ENCODE measurements at places on chromosomes 16 and 17.

DNA sequence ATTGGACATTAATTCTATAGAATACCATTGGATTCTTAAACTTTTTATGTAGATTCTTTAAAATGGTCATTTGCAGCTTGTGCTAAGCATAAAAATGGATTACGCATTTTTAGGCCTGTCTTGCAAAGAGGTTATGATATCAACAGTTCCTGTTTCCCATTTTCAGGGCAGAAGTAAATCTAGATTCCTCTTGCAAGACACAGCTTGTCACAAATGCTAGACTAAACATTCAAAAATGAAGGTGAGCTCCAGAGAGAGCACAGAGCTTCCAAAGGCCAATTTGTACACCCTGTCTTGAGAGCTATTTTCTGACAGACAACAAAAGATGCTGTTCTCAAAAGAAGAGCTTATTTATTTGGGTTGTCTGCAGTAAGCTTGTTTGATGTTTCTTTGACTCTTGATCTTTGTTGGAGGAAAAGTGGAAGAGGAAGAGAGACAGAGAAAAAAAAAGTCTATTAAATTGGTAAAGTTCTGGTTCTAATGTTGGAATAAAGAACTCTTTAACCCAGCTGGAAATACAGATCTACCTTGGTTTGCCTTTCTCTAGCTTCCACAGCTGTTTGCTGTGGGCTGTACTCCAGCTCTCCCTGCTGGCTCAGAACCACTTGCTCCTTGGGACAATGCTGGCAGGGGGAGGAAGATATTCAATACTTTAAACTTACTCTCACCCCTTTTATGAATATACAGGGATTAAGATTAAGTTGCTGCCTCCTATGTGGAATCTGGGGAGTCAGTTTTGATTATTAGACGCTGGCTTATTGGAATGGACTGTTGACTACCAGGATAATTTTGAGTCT lies 651.8 kb downstream of the CDH11 start:
- no peak for DNase-seq

DNA sequence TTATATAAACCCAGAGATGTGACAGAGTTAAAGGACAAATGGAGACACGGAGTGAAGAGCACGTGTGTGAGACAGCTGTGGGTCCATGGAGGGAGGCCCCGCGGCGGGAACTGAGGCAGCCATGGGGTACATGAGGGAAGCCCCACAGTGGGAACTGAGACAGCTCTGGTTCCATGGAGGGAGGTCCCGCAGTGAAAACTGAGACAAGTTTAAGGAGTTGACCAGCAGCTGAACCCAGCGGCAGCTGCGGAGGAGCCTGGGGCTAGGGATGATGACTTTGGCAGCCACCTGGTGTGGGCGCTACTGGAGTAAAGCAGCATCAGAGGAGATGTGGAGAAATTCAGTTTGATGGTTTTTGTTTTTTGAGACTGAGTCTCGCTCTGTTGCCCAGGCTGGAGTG lies 185.1 kb downstream of the RPTOR start:
- DNase-seq: no peak

DNA sequence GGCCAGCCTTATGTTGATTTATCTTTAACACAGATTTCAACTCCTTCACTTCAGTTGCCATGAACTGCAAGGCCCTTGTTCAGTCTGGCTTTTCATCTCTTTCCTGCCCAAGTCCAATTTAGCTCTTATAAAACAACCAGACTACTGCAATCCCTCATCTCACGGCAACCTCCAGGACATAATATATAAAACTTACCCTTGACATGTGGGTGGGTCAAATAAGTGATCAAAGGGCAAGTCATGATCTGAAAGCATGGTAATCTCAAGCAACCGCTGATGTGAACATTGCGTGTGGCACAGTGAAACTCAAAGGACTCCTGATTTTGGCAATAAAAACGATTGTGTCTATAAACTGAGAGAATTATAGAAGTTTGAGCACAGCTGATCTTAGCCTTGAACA lies 364.6 kb downstream of the CDH13 start:
- DNase-seq: no peak

DNA sequence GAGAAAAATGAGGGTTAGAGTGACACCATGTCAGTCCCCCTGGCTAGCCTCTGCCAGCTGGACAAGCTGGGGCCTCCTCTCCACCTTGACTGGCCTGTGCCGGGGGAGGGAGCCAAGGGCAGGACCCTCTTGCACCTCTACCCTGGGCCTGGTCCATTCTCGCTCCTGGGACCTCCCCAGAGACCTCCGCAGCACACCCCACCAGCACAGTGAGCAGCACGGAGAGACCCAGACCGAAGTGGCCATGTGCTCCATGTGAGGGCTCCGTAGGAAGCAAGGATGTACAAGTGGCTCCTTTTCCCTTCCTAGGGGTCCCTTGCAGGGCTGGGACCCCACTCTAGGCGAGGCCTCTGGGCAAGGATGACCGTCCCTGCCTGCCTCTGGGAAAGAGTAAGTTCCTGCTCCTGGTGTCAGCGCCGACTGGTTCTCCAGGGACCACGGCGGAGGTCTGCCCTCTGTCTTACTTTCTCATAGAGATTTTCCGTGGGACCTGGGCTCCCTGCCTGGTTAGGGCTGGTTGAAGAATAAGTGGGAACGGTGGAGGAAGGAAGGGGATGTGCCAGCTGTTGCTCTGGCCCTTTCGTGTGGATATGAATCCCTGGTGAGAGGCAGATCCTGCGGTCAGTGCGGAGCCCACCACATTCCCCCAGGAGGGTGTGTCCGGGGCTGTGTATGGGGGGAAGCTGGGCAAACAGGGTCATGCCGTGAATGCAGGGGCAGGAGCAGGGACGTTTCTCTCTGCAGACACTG lies 124.2 kb downstream of the METRNL start:
- no peak for DNase-seq

DNA sequence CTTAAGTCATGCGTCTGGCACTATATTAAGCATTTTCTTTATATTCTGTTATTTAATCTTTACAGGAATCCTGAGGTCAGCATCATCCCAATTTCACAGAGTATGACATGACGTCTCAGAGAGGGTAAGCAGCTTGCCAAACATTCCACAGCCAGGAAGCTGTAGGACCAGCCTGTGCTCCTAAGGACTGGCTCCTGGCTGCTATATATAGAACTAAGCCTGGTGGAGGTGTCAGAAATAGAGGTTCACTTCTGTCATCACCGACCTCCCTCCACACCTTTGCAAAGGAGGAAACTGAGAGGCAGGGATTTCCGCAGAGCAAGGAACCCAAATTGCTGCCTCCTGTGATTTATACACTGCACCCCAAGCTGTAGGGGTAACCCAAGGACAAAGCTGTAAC lies 37.9 kb upstream of the NDRG4 start:
- no peak for DNase-seq

DNA sequence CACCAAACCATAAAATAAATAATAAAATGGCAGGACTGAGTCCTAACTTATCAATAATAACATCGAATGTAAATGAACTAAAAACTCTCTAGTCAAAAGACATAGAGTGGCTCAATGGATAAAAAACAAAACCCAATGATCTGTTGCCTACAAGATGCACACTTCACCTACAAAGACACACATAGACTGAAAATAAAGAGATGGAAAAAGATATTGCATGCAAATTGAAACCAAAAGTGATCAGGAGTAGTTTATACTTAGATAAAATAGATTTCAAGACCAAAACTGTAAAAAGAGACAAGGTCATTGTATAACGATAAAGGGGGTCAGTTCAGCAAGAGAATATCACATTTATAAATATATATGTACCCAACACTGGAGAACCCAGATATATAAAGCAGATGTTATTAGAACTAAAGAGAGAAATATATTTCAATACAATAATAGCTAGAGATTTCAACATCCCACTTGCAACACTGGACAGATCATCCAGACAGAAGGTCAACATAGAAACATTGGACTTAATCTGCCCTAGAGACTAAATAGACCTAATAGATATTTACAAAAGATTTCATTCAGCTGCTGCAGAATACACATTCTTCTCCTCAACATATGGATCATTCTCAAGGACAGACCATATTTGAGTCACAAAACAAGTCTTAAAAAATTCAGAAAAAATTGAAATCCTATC lies 29.8 kb downstream of the SLC47A2 start:
- DNase-seq: no peak

GRCh38 chr17:68973098-68973846 lies 18.1 kb upstream of the ABCA8 start:
- DNase-seq: no peak

DNA sequence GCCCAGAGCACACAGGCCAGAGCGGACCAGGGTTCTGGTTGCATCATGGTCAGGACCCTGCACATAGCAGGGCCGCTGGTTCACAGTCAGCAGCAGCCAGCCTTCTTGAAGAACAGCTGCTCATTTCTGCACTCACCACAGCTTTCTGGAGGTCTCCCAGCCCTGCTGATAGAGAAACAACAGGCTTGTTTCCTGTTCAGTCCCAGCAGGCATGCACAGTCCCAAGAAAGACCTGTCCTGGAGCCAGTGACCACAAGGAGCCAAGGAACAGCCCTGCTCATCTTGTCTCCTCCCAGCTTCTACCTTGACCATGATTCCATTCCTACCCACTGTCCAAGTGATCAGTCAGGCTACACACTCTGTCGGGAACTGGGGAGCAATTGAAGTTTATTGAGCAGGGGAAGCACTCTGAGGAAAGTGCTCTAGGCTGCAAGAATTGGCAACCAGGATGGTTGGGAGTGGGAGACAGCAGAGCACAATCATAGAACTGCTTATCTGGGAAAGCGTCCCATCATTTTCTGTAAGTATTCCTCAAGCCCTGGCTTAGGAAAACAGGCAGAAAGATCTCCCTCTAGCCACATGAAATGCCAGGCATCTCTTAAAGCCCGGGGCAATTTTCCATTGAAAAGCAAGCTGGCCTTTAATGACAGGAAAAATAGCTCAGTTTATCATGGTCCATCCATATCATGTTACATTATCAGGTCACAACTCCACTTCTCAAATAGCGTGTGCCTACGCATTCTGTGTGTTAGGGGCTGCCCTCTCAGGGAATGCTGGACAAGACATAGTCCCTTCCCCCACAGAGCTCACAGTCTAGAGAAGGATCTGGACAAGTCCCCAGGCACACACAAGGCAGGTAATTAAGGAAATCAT lies 155.4 kb upstream of the FOXF1 start:
- DNase-seq: no peak

DNA sequence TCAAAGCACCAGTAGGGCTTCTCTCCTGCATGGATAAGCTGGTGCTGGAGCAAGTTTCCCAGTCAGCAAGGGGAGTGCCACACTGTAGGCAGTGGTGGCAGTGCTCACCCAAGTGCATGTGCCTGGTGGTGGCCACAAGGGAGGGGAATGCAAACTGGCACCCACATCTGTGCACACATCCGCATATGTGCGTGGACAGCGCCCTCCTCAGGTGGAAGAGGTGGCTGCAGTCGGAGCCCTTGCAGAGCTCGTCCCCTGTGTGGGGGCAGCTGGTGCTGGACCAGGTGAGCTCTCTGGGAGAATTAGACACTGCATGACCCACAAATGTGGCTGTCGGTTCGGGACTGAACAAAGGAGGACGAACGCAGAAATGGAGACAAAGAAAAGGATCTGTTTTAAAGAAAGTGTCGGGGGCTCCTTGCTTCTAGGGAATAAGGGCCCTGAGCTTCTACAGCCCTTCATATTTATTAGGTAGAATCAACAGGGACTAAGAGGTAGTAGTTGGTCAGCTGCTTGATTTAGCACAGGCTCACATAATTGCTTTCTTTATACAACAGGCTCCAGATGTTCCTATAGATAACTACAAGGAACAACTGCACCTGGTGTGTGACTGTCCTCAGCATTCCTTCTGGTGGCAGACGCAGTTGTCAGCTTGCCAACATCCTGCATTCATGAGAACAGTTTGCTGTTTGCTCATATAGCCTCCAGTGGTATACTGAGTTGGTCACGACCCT lies 5.3 kb upstream of the ZNF689 start:
- DNase-seq: peak; percentile 55

DNA sequence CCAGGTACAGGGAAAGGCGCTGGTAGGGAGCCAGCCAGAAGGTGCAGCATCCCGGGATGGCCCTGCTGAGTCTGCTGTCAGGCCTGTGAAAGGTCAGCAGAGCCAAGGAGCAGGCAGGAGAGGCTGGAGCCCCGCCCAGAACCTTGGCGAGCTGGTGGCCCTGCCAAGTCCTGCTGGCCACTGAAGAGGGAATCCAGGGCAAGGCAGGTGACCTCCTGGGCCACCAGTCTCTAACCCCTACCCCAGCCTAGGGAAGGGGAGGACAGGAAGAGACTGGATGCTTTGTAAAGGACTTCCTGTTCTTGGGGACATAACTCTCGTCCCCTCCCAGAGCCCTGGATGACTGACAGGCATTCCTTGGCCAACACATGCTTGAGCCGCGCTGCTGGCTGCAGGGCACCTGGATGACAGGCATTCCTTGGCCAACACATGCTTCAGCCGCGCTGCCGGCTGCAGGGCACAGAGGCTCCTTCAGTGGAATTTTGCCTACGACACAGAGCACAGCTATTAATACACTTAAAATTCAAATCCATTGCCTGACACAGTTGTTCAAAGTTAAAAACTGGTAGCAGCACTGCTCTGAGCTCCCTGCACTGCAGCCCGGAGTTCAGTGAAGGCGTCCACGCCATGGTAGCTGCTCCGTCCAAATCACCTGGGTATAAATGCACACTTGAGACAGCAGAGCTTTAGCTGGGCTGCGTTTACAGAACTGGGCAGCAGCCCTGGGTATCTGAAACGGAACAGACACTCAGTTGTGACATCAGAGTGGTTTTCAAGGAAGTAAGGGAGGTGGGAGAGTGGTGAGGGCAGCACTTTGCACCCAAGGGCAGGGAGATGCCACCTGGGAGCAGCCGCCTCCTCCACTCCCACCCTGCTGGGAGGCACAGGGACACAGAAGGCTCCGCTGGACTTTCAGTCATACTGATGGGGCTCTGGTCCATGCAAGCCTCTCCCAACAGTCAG lies 2.0 kb upstream of the BRICD5 start:
- DNase-seq: no peak

DNA sequence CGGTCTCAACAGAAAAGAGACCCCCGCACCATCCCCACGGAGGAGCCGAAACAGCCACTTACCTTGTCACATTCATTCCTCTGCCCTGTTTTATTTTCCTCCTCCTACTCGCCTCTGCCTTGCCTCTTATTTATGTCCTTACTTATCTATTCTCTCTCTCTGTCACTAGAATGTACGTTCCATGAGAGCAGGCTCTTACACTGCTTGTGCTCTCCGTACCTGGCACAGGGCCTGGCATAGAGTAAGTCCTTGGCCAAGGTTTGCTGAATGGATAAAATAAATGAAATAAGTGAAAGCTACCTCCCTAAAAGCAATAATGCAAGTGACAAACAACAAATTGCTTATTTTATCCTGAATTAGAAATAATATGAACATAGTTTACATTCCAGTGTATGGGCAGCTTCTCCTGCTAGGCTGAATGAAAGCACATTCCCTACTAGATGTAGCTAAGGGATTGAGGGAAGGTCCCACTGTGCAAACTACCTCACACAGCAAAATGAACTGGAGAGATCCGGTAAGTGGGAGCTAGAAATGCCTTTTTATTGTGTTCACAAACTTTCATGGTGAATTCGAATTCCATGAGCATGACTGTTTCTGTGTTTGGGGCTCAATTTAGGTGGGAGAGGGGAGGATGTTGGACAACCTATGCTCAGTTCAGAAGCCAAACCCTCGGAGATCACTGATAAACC lies 173.1 kb downstream of the PARN start:
- no peak for DNase-seq

DNA sequence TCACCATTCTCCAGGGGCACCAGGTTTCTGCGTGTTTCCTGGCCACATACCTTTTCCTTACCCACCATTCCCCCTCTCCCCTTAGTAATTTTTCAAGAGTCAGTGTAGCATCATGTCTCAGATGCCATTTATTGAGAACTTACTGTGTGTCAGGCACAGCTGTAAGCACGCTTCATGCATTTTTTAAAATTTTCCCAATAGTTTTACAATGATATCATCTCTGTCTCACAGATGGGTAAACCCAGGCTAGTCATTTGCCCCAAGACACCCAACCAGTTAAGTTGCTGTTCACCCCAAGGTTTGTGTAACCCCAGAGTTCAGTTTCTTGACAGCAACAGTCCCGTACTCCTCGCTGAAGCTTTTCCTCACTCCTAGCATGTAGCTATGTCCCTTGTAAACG lies 56.4 kb upstream of the IRX3 start:
- no peak for DNase-seq
